Stimulated activated CD4-positive, alpha-beta T cell treated with anti-CD3 and anti-CD28 coated beads, Interleukin-1b, Interleukin-23, amount 100 ng/mL, for 1 hour (primary cell): ENCODE measurements at places on chromosomes 13 and 19.

DNA sequence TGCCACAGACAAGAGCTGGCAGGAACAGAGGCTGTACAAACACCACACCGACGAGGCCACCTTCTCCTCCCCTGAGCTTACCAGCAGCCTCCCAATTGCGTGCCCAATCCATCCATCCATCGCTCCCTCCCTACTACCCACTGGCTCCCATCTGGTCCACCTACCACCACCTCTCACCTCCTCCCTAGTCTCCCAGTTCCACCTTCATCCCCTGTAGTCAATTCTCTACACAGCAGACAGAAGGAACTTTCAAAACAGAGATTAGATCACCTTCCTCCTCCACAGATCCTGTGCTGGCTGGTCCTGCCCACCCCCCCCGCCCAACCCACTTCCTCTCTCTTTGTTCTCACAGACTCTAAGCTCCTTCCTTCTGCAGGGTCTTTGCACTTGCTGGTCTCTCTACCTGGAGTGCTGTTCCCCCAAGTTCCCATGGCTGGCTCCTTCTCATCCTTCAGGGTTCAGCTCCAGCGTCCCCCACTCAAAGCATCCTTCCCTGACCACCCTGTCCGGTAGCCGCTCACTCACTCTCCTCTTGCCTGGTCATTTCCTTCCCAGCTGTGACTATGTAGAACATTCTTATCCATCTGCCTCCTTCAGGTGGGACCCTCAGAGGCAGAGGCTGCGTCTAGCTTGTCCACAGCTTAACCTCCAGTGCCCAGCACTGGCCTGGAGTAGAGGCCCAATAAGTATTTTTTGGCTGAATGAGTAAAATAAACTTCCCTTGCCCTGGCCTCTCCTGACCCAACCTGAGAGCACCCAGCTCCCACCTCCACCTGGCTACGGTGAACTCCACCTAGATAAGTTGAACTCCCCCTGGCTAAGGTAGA is 23.0 kb downstream of the PIN1 start:
- no peak for DNase-seq

- no peak for DNase-seq
Observed at GRCh38 chr13:68588623-68589022, 1358.5 kb upstream of the PCDH9 start.

DNA sequence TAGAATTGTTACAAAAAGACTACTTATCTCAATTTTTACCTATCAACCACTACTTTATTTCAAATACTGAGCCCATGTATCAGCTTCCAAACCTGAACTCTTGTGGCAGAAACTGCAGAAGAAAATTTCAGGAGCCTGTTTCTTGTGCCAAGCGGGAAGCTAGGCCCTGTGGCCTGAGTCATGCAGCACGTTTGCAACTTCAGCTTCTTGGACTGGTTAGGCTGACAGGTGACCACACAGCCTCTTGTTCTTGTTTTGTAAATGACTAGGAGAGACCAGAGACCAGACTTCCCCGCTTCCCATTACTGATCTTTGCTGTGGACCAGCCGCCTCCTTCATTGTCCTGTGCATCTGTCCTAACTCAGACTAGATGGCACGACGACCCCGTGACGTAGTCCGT is 3.4 kb upstream of the LAMP1 start:
- DNase-seq = no peak

DNA sequence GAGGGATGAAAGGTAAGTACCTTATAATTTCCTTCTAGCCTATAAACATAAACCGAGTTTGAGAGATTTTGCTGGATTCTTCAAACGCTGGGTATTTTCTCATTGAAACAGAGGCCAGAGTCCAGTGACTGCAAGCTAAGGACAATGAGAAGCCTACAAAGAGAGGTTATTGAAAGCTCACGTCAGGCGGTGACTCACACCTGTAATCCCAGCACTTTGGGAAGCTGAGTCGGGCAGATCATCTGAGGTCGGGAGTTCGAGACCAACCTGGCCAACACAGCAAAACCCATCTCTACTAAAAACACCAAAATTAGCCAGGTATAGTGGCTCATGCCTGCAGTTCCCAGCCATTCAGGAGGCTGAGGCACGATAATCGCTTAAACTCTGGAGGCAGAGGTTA is 15.0 kb upstream of the ZNF69 start:
- no peak for DNase-seq

- no peak for DNase-seq
Observed at GRCh38 chr13:55245005-55245644, 1895.6 kb upstream of the PRR20A start.
